ENCODE measurements at places on chromosomes 2 and 18.

GRCh38 chr2:68368654-68369336 is 3.7 kb downstream of the PLEK start:
- DNase-seq, result no peak

GRCh38 chr2:149167001-149167780 is 128.7 kb downstream of the LYPD6B start:
- no peak for DNase-seq

DNA sequence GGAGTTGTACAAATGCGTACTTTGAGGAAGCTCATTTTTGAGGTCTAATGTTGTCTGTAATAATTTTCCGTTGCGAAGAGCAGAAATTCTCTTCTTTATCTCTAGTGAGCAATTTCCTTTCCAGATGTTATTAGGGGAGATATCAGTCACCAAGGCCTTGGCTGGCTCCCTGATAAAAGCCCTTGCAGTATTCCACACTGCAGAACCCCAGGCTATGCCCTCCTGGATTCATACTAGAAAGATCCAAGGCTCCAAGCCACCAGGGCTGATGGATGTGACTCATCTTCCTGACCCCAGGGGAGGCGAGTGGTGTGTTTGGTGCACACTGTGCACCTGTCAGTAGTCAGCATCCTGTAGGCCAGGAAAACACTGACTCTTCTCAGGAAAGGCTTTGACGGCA is 34.7 kb downstream of the INO80C start:
- no peak for DNase-seq

- no peak for DNase-seq
Observed at GRCh38 chr18:31558567-31558966, 33.1 kb upstream of the TTR start.

DNA sequence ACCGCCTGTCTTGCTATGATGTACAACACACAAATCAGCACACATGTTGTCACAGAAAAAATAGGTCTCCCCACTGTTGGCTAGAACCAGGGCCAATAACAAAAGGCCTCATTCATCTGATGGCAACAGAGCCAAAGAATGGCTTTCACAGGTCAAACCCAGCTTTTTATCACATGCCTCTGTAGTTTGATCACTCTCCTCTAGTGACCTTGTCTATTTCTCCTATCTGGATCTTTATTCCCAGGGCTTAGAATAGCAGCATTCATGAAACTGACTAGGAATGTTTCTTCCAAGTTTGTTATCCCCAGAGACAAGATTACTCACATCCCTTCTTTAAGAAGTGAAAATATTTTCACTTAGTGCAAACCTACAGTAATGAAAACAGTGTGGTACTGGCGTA is 285.8 kb upstream of the GYPC start:
- DNase-seq, result no peak

- no peak for DNase-seq
Observed at GRCh38 chr2:41024816-41025215, 572.9 kb upstream of the SLC8A1 start.

DNA sequence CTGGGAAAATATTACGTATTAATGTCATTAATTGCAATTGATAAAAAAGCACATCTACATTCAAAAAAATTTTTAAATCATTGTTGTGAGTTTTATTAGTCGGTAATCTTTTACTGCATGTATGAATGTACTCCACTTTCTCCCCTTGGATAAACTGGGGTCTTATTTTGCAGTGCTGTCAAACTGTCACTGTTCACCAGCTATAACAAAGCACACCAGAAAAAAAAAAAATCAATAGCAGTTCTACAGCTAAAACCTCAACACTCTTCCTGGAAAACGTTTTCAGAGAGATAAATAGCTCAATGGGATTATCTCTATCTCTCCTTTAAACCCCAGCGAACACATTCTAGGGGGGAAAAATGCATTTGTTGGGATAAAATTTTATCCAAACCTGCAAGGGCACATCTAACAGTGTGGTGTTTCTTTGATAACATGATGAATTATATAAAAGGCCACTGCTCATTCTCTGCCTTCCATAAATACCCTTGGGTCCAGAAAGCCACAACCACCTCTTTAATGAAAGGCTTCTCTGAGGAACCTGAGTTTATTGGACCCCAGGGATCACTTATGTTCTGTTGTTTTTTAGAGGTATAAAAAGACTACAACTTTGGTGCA is 219.9 kb downstream of the CDH20 start:
- no peak for DNase-seq

DNA sequence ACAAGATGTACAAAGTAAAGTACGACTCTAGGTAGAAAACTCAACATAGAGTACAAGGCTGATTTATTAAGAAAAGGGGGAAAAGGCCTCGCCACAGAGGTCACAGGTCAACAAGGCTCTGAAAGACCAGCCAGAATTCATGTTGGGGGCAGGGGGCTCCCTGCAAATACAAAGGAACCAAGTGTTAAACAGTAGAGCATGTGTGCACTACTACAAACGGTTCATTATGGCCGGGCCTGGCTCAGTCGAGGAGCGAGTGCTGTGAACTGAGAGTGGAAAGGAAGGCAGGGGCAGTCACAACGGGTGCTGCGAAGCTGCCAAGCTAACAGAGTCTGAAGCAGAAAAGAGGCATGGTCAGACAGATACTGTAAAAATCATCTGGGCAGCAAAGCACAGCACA is 77.1 kb downstream of the MBOAT2 start:
- no peak for DNase-seq
